ENCODE measurements at places on chromosomes 5 and 9. TPM values are rescaled to one million over a fixed set of nuclear protein-coding genes. Genes with fewer than 3 reads are reported as not detected.

Gene GABRB2
- 0.10 TPM for total RNA-seq

Gene CD72
- total RNA-seq: 1.7 TPM

Gene TAF9
- 21.7 TPM for total RNA-seq

Gene TTC16
- not detected for total RNA-seq
